ENCODE measurements at places on chromosomes 6 and 20. TPM values are rescaled to one million over a fixed set of nuclear protein-coding genes. Genes with fewer than 3 reads are reported as not detected.

Gene ZFP57
- 0.66 TPM for total RNA-seq

GRCh38 chr20:46770330-46771194 is 61.1 kb downstream of the SLC2A10 start:
- no peaks in the 10 kb centered on the region for H3K4me1 ChIP-seq
- DNase-seq: no peak
- H3K36me3 ChIP-seq: no peaks in the 10 kb centered on the region
- no peaks in the 10 kb centered on the region for H3K27me3 ChIP-seq
- no peak overlapping the region for H3K27ac ChIP-seq

DNA sequence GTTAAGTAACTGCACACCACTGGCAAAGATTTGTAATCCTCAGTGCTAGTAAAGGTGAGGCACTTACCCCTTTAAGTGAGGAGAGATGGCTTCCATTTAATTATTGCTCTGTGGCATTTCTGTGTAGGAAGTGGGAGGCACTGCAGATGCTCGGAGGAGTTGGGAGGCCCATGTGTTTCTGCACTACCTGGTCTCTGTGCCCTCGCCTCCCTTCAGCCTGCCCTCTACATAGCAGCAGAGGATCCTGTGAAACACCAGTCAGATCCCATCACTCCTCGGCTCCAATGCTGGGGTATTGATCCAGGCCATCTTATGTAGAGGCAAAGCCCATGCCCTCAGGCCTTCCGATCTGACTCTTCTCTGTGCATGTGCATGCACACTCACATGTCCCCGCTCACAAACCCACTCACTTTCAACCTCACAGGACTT is 67.0 kb downstream of the SLX4IP start:
- no peaks in the 10 kb centered on the region for H3K27me3 ChIP-seq
- peak overlapping the region; percentile 24 for H3K4me3 ChIP-seq
- H3K27ac ChIP-seq: peak overlapping the region; percentile 36
- no peaks in the 10 kb centered on the region for H3K4me1 ChIP-seq
- H3K36me3 ChIP-seq: no peaks in the 10 kb centered on the region

Gene MLIP
- 182 TPM for total RNA-seq

GRCh38 chr6:35318196-35319171 is 20.9 kb downstream of the DEF6 start:
- no peaks in the 10 kb centered on the region for H3K36me3 ChIP-seq
- H3K4me3 ChIP-seq: peak overlapping the region; percentile 46
- DNase-seq: peak; percentile 72
- H3K27ac ChIP-seq: no peak overlapping the region
- H3K4me1 ChIP-seq: no peaks in the 10 kb centered on the region
- no peaks in the 10 kb centered on the region for H3K27me3 ChIP-seq

DNA sequence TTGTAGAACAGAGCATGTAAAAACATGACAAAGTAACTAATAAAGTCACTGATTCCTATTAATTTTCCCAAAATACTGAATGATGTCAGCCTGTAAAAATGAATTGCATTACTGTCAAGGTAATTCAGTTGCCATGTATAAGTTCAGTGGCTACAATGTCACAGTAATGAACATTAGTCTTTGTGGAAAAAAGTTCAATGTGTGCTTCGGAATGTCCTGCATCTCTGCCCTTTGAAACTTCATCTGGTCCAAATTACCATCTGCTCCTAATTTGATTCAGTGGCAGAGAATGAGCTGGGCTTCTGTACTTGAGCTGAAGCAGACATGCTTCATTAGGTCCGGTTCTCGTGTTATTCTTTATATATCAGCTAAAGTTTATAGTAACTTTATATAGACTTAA is 567.4 kb downstream of the COL12A1 start:
- H3K4me1 ChIP-seq: no peaks in the 10 kb centered on the region
- H3K36me3 ChIP-seq: no peaks in the 10 kb centered on the region
- H3K27ac ChIP-seq: no peak overlapping the region

Gene BHLHE23
- total RNA-seq: not detected

Gene COL11A2
- 1.5 TPM for total RNA-seq

Gene PMEPA1
- total RNA-seq: 15.7 TPM

Gene LBP
- total RNA-seq: not detected

DNA sequence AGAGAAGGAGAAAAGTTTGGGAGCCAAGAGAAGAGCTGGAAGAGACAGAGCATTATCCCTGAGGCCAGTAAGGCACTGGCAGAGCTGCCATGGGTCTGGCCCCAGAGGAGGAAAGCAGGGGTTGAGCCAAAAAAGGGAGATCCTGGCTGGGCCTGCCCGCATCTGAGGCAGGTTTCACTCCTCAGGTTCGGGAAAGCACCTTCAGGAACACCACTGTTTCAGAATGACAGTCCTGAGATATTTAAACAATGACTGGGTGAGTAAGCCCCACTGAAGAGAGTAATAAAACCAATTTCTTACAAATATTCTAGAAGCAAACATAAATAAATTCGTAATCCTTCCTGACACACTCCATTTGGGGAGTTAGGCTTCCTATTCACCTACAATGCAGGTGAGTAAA is 152.2 kb downstream of the BACH2 start:
- no peak for DNase-seq
- no peak overlapping the region for H3K27ac ChIP-seq
- no peaks in the 10 kb centered on the region for H3K4me1 ChIP-seq
- no peak overlapping the region for H3K4me3 ChIP-seq
- H3K27me3 ChIP-seq: no peaks in the 10 kb centered on the region
